ENCODE measurements at places on chromosomes 2 and 18.

GRCh38 chr2:206230060-206230762 is 44.3 kb upstream of the ZDBF2 start:
- peak; percentile 9 for DNase-seq

DNA sequence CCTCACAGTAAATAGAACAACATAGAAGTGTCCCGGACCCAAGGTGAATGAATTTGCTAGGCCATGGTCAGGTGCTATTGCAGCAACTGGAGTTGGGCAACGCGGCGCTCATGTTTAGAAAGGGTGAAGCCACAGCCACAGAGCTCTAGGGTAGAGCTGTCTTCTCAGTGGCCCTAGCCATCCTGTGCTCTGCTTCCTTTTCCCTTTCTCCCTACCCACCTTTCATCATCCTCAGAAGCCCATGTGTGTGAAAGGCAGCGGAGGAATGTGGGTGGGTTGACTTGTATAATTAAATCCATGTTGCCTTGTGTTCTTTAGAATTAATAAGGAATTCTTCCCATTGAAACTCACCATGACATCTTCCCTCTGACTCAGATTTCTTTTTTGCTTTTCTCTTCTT is 336.7 kb downstream of the OSR1 start:
- peak; percentile 98 for DNase-seq

DNA sequence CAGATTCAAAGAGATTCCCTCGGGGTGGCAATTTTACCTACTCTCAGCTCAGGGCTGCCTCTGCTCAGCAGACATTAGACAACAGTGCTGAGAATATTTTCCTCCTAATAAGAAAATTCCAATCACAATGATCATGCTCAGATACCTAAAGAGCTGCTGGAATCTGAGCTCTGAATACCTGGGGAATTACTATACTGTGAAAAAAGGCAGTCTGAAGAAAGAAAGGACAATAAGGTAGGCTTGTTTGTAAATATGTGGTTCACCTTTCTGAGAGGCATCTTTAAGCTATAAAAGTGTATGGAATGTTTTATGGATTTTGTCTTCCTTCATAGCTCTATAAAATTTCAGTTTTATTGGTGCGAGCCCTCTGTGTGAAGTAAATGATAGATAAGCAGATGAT is 34.2 kb upstream of the FAM98A start:
- DNase-seq, result no peak

DNA sequence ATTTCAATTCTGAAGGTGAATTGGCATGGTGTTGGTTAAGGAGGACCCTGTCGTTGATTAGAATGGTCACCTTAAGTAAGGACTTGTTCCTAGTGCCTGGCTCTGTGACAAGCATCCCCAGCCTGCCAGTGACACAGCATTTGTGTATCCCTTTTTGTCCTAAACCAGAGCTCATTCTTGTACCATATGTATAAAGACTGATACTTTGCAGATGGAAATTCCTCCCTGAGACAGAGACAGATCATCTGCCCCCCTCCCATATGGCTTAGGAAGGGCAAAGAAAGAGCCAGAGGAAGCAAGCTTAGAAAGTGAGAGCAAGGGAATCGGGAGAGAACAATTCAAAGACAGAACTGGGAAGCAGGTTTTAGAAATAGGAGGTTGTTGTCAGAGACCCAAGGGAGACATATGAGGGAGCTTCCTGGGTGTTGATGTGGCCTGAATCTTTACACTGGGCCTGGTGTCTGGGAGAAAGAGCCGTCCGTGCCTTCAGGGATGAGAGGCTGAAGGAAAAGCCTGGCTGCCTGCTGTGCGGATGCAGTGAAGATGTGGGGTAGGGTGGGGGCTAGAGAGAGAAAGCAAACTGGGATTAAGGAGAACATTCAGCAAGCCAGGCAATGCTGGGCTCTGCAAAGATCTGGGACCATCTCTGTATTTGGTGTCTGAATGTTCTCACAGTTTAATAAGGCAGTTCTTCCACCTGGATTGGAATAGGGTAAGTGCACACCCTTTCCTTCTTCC is 13.2 kb upstream of the CHRNA1 start:
- peak; percentile 84 for DNase-seq

DNA sequence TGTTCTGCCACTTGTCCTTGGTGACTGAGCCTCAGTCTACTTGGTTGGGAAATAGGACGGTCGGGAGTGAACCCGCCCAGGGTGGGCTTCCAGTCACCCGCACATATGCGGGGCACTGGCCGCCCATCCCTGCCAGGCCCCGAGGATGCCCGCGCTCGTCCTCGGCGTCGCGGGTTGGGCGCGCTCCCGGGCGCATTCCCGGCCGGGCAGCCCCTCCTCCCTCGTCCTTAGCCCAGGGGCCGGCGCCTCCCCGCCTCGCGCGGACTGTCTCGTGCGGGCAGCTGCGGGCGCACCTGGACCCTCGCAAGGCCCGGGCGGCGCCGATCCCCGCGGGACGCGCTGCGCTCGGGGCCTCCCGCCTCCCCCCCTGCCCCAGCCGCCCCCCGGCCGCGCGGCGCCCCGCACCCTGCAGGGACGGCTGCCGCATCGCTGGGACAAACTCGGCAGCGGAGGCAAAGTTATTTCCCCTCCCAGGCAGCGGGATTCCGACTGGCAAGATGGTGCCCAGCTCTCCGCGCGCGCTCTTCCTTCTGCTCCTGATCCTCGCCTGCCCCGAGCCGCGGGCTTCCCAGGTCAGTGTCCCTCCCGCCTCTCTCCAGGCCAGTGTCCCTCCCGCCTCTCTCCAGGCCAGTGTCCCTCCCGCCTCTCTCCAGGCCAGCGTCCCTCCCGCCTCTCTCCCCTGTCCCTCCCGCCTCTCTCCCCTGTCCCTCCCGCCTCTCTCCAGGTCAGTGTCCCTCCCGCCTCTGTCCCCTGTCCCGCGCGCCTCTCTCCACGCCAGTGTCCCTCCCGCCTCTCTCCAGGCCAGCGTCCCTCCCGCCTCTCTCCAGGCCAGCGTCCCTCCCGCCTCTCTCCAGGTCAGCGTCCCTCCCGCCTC is at the start of gene FBLN7:
FBLN7 (plus strand) TSS at position 227 of the 874 bp plus-strand sequence; CDS start at position 498, 271 bp downstream.
- peak; percentile 13 for DNase-seq

- no peak for DNase-seq
Measured at GRCh38 chr2:25313711-25314513, 27.8 kb downstream of the DNMT3A start.

DNA sequence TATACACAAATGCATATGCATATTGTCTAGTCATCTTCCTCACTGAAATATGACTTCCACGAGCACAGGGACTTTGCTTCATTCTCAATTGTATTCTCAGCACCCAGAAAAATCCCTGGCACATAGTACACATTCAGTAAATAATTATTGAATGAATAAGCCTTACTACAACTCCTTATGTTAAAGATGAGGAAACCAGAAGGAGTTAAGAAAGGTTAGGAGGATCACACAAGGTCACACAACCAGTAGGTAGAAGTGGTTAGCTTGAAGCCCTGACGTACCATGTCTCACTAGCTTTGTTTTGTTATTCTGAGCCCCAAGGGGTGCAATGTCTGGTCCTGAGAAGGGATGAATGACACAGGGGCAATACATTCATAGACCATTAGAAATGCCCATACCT is 220.9 kb upstream of the PID1 start:
- no peak for DNase-seq

DNA sequence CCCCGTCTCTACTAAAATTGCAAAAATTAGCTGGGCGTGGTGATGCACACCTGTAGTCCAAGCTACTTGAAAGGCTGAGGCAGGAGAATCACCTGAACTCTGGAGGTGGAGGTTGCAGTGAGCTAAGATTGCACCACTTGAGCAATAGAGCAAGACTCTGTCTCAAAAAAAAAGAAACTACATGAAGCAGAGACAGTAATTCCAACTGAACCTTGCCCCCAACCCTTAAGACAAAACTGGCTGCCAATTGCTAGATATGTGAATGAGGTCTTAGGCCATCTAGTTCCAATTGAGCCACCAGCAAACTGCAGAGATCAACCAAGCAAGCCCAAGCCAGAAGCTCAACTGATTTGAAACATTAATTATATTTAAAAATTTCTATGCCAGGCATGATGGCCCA is 25.9 kb downstream of the HAUS1 start:
- DNase-seq, result no peak

DNA sequence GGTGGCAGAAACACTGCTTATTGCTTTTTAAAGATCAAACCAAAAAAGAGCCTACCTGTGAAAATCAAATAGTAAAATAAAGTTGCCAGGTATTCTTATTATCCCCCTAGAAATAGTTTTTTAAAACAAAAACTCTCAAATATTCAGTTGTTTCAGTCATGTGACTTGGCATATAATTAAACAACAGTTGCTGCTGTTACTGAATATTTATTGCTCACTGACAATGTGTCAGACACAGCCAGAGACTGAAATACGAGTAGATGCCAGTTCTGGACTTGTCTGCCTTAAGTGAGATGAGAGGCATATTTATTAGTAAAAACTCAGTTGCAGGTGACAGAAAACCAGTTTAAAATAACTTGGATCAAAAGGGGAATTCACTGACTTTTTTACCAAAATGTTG is 106.0 kb upstream of the RAB12 start:
- no peak for DNase-seq

DNA sequence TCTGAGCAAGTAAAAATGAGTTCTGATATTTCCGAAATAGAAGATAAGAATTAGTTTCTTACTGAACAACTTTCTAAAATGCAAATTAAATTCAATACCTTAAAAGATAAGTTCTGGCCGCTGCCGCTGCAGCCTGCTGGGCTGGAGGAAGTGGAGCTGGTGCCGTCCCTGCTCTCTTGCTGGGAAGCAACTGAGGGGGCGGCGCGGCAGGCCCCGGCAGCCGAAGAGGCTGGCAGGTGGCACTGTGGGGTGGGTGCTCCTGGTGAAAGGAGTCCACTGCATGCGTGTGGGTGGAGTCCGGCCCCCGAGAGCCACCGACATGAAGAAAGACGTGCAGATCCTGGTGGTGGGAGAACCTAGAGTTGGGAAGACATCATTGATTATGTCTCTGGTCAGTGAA is 89.5 kb upstream of the ZNF519 start:
- DNase-seq, result no peak

DNA sequence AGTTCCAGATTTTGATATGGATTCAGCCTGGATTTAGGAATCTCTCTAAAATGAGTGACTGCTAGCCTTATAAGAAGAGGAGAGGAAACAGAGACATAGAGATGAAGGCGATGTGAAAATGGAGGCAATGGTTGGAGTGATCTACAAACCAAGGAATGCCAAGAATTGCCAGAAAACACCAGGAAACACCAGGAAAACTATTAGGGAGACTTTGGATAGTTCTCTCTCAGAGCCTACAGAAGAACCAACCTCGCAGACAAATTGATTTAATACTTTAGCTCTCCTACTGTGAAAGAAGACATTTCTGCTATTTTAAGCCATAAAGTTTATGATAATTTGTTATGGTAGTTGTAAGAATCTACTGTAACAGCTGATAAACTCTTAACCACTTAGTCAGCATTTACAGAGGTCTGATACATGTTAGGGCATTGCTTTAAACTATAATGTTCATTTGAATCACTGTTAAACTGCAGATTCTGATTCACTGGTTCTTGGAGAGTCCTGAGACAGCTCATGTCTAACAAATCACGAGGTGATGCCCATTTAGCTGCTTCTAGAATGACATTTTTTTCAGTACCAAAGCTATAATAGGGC is 1702.6 kb upstream of the LRRTM1 start:
- DNase-seq, result no peak
